ENCODE measurements at places on chromosomes 11 and 22.

DNA sequence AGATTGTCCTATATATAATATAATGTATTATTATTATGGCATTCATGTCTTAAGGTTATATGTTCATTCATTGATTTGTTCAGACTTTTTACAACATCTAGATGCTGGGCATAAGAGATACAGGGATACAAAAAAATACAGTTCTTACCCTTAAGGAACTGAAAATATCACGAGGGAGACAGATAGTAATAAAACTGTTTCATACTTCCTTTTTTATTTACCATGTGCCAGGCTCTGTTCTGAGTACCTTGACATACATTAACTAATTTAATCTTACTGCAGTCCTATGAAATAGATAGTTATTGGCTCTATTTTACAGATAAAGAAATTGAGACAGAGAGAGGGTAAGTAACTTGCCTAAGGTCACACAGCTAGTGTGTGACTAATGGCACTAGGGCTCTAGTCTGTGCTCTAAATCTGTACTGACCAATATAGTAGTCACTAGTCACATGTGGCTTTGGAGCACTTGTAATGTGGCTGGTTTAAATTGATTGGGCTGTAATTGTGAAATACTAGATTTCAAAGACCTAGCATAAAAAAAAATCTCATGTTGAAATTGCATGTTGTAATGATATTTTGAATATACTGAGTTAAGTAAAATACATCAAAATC lies 21.3 kb downstream of the TRIM44 start:
- DNase-seq, result no peak

DNA sequence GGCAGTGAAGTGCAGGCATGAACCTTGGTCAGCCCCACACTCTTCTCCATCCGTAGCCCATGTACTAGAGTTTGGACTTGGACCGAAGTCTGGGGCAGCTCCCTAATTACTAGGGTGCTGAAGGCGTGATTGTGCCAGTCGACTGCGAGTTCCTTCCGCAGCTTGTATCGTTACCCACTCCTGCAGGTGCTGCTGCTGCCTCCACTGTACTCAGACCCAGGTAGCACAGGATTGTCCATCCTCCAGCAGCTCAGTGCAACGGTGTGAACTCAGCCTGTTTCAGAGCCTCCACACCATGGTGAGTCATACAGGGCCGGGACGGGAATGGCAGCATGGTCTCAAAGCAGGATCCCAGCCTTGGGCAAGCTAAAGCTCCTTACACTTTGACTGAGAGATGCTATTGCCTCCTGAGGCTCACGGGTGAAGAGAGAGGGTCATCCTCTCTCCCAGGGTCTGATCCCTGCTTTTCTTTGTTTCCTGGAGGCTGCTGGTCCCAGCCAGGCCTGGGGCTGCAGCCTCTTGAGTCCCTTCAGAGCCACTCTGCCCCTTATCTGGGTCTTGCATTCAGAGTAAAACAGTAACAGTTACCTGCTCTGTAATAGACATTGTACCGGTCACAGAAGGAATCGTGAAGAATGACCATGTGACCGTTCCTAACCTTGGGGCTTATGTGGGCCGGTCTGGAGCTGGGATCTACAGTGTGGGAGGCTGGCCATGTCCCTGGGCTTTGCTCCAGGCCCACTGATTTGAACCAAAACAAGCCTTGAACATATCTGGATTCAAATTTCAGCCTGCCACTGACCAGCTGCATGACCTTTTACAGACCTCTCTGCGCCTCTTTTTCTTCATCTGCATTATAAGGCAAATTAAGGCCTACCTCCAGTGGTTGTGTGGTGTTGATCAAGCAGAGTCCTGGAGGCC lies 1.7 kb downstream of the TKFC start:
- no peak for DNase-seq

GRCh38 chr11:66919923-66920322 lies 38.3 kb downstream of the PC start:
- no peak for DNase-seq

GRCh38 chr11:20042811-20043341 lies 117.4 kb downstream of the DBX1 start:
- DNase-seq, result no peak

DNA sequence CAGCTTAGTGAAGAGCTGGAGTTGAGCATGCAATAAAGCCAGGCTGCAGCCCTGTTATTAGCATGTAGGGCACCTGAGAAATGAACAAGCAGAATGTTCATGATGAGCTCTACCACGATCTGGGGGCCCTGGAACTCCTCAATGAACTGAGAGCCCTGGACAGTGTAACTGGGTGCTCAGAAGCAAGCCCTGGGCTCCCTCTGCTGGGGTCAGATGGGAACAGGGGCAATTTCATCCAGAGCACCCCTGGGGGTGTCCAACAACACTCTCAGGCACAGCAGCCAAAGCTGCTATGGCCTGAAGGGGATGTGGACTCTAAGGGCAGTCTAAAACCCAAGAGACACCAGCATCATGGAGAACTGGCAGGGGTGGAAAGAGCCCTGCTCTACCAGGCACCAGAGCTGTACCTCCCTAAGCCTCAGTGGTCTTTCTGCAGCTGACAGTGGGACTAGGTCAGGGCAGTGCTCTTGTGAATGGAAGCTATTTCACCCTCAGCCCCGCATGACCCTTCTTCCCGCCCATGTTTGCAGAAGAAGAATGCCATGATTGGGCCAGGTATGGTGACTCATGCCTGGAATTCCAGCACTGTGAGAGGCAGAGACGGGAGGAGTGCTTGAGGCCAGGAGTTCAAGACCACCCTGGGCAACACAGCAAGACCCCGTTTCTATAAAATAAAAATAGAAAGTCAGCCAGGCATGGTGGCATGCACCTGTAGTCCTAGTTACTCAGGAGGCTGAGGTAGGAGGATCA lies 28.9 kb downstream of the THOC5 start:
- no peak for DNase-seq

- DNase-seq, result no peak
These were observed 105.0 kb downstream of the DBX1 start for GRCh38 chr11:20055312-20055711.

GRCh38 chr11:36577859-36578258 lies 10.1 kb downstream of the RAG1 start:
- DNase-seq, result no peak

Measured in KG1 (cell line).